NCI-H1436 (cell line): ENCODE measurements at places on chromosomes 2 and 18.

DNA sequence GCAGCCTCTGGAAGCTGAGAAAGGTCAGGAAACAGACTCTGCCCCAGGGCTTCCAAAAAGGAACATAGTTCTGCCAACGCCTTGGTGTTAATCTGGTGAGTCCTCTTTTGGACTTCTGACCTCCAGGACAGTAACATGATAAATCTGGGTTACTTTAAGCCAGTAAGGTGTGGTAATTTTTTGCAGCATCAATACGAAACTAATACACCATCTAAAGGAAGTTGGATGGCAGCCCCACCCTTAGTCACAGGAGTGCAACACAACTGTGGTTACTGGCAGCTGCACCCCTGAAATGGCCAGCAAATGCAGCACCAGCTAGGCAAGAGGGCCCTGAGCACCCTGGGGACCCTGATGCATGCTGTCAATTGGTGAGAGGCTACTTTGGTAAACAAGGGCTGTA is 25.8 kb downstream of the CREG2 start:
- no peak for DNase-seq

DNA sequence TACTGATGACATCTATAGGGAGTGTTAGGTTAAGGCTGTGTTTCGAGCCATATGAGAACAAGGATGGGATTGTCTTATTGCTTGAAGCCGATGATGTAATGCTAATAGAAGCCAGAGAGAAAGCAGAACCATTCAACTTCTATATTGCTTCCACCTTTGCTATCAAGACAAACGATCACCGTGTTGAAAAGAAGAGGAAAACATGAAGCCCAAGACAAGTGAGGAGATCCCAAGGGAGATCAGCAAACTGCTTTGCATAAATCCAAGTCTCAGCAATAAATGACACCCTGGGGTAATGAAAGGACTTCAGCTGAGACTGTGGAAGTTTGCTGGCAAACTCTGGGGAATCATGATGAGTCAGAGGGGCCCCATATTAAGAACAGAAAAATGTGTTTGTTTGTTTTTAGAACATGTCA is 206.2 kb downstream of the NCKAP5 start:
- DNase-seq = no peak

- peak; percentile 77 for DNase-seq
These were observed 10.3 kb downstream of the PTPRN start for GRCh38 chr2:219298759-219299371.

DNA sequence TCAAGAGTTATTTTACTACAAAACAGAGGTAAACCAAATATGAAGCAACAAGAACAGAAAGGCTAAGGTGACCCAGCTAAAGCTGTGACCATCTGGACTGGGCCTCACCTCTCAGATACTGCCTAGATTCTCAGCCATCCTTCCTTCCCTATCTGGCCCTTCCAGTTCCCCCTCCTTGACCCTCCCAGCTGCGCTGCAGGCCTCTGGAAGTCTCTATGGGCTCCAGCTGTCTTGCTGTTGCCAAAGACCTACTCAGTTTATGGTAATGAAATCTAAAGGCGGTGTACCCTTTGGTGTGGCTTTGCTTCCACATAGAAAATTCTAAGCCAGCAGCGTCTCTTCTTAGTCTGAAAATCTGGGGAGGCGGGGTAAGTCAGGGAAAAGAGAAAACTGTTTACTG is 55.7 kb downstream of the ARHGEF33 start:
- DNase-seq = no peak

DNA sequence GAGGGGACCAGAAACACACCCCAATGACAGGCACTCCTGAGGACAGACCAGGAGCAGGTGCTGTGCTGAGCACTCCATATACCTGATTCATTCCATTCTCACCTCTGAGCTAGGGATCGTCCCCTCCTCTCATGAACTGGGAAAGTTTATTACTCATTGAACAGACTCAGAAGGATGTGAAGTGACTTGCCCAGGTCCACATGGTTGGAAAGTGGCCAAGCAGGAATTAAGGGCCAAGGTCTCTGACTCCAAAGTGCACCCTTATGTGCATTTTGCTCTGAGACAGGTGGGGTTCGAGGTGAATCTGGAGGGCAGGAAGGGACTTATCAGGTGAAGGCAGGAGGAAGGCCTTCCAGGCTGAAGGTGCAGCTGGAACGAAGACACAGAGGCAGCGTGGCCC is 25.1 kb upstream of the PLB1 start:
- no peak for DNase-seq

DNA sequence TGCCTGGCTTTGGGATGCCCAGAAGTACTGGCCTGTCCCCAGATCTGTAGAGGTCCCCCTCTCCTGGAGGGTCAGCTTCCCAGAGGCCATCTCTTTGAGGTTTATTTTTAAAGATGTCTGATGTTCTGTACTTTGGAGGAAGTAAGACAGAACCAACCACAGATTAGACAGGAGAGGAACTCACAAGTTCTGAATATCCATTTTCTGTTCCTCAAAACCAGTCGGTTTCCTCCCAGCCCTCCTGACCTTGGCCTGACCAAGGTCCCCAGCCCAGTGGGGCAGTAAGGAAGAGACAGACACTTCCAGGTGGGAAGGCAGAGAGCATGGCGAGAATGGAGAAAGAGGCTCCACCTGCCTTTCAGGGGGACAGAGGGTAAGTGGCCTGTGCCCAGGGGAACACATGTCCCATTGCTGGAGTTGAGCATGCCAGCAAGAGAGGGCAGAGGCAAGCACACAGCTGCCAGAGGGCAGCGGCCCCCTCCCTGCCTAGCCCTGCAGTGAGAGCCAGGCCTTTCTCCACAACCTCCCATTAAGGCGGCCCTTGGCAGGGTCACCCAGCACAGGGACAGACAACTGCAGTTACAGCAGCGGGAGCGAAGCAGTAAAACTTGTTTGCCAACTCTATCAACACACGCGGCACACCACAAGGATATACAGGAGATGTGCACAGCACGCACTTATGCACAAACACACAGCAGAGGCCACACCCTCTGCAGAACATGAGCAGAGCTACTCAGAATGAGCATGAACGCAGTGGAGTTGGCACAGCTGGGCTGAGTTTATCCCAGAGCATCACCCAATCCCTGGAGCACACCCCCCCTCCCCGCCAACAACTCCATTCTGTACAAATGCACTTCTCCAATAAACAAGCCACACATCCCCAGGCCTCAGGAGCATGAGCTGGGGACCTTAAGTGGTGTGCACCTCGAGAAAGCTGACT is 18.5 kb upstream of the SEMA4C start:
- no peak for DNase-seq

- peak; percentile 72 for DNase-seq
These were observed at the start of gene MAP4K4 for GRCh38 chr2:101697124-101698013. Gene MAP4K4, plus strand, starts transcription at chr2:101697707. Its CDS starts 374 bp downstream, at chr2:101698081.

DNA sequence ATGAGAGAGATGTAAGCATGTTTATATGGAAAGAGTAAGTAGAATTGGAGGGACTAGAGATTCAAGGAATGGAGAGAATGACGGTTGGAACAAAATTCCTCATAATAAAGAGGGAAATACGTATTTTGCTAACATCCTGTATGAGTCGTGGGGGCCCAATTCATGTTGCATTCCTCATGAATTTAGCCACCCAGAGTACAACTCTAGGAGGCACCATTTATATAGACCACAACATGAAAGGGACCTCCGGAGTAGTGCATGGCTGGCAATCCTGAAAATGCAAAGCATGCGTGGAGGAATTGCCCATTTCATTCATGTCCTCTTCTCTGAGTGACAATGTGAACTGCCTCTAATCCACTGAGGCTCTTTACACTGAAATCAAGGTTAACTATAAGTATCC is 168.2 kb downstream of the ZEB2 start:
- no peak for DNase-seq

- DNase-seq = no peak
These were observed 7.6 kb upstream of the METTL21A start for GRCh38 chr2:207632575-207633493.

GRCh38 chr2:137507237-137507636 is 457.0 kb upstream of the HNMT start:
- no peak for DNase-seq

DNA sequence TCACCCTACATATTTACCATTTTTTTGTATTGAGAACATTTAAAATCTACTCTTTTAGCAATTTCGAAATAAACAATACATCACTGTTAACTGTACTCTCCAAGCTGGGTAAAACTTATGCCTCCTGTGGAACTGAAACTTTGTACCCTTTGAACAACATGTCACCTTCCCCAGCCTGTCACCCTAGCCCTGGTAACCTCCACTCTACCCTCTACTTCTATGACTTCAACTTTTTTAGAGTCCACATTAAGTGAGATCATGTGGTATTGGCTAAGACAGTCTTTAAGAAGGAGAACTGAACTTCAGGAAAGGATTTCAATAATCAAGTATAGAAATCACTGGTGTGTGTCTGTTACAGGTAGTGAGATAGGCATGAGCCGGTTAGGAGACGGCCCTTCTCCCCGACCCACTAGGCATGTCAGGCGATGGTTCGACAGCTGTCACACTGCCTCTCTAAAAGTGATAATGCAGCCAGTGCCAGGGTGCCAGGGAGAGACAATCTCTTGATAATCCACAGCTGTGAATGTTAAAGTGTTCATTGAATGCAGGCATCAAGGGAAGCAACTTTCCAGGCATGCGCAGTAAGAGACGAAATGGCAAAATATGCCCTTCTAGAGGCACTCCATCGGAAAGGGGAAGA is 74.6 kb upstream of the RNF152 start:
- no peak for DNase-seq

- no peak for DNase-seq
These were observed 60.2 kb downstream of the MYT1L start for GRCh38 chr2:2270808-2271415.

DNA sequence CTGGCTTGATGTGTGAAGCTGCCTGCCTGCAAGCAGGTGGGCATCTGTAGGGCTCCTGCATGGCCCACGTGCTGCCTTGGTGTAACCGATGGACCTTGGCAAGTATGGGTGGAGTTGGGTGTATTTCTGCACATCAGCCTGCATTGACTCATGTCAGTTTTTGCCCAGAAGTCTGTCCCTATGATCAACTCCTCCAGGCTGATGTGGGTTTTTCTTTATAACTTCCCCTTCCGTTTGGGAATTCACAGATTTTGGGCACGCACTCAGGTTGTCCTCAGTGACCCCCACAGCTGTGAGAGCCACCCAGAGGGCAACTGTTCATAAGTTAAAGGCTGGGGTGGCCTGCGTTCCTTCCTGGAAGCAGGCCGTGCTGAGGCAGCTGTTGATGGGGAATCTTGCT is 123.3 kb downstream of the NCK2 start:
- no peak for DNase-seq

- no peak for DNase-seq
These were observed 52.9 kb downstream of the ADI1 start for GRCh38 chr2:3466482-3466863.

GRCh38 chr2:219466816-219467735 is 31.6 kb upstream of the GMPPA start:
- DNase-seq = no peak

- no peak for DNase-seq
These were observed 1106.6 kb upstream of the FAM98A start for GRCh38 chr2:34705551-34706247.

DNA sequence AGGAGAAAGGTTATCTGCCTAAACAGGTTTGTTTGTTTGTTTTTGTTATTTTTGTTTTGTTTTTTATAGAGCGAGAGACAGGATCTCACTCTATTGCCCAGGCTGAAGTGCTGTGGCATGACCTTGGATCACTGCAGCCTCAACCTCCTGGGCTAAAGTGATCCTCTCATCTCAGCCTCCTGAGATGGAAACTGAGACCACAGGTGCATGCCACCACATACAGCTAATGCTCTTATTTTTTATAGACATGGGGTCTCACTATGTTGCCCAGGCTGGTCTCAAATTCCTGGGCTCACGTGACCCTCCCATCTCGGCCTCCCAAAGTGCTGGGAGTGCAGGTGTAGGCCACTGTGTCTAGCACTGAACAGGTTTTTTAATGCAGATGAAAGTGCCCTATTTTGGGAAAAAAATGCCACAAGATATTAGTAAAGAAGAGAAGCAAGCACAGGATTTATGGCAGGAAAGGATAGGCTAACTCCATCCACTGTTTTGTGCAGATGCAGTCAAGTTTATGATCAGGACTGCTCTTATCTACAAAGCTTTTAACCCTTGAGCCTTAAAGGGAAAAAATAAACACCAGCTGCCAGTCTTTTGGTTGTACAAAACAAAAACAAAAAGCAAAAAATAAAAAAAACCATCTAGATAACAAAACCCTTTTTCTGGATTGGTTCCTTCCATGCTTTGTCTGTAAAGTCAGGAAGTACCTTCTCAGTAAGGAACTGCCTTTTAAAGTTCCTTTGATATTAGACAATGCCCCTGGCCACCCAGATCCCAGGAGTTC is 29.4 kb downstream of the MAP4K3 start:
- DNase-seq = no peak

DNA sequence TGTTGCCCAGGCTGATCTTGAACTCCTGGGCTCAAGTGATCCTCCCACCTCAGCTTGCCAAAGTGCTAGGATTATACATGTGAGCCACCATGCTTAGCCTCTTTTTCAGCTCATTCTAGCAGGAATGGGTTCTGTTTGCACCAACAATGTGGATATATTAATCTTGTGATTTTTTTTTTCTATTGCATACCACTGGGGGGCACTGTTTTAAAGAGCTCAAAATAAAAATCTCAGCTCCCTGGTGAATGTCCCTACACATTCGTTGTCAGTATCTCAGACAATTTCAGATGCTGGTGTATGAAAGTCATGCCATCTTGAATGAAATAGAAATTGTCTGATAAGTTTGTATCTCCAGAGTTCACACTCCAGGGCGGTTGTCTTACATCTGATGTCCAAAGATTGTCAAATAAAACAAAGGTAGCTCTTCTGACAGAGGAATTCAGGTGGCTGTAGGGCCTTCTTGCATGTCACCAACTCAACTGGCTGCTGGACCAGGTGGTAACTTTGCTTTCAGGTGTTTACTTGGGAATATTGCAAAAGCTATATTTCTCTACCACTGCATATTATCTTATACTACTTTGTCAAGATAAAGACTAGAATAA is 3.1 kb upstream of the MATN3 start:
- DNase-seq = peak; percentile 26

DNA sequence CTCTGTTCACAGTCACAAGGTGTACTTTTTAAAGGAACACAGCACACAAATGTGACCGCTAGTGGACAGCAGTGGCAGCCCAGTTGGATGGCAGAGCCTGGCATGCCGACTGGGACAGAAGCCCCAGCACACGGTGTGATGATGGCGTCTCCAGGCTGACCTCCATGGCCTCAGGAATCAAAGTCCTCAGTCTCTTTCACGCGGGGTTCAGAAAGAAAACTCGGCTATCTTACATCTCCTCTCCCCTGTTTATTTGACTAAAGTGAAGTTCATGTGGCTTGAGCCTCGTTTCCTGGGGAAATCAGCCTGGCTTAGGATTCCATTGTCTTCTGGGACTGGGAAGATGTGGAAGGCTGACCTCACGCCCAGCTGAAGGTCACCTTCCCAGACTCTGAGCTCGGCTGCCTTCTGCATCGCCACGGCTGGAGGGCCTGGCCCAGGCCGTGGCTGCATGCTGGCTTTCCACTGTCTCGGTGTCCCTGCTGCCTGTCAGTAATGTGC is 56.1 kb downstream of the ASAP2 start:
- no peak for DNase-seq

GRCh38 chr2:157267476-157267875 is 10.0 kb downstream of the GALNT5 start:
- no peak for DNase-seq

DNA sequence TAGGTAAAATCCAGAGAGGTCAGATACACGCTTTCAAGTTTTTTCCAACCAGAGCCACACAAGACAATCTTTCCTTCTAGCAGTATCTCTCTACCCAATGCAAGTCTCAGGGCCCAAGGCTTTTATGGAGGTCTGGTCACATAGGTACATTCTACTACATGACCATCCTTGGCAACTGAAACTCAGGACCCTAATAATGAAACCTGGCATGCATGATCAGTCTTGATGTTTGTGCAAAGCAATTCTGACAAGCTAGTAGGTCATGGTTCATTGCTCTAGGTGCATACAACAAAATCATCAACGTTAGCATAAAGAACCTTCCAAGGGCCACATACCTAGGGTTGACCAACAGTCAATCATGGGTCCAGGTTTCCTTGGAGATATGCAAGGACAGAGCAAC is 33.2 kb upstream of the CCDC88A start:
- no peak for DNase-seq
